ENCODE measurements at places on chromosomes 5 and 9.

DNA sequence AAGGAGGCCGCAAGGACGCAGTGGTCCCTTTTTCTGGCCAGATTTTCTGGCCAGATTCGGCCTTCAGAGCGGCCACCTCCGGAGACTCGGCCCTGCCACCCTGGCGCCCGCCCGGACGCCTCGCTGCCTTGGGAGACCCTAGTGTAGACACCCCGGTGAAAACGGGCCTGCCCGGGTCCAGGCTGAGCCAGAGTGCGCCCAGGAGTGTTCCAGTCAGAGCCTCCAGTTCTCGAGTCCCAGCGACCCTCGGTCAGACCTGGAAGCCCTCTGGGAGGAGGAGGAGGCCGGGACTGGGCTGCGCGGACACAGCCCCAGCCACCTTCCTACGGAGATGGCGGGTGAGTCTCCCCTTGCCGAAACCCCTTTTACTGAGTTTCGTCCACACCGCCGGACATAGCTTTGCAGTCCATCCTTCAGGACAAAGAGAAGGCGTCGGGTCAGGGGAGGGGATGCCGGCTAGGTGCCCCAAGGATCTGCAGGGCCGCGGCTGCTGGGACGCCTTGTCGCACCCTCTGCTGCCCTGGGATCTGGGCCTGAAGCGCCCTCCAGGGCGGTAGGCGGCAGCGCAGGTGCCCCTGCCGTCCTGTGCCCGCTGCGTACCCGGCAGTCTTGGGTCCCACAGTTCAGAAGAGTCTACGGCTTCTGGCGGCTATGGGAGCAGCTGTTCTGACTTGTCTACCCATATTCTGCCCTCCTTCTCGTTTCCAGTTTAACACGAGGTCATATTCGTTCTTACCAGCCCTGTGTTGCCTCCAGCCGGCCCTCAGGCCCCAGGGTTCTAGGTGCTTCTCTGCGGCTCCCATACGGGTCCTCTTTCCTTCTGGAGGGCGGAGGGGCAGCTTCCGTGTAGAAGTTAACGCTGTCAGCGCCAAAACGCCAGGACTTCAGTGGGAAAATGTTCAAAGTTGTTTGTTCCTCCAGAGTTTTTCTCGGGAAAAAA, 1771.7 kb upstream of the CDH9 start:
- no peak for DNase-seq

DNA sequence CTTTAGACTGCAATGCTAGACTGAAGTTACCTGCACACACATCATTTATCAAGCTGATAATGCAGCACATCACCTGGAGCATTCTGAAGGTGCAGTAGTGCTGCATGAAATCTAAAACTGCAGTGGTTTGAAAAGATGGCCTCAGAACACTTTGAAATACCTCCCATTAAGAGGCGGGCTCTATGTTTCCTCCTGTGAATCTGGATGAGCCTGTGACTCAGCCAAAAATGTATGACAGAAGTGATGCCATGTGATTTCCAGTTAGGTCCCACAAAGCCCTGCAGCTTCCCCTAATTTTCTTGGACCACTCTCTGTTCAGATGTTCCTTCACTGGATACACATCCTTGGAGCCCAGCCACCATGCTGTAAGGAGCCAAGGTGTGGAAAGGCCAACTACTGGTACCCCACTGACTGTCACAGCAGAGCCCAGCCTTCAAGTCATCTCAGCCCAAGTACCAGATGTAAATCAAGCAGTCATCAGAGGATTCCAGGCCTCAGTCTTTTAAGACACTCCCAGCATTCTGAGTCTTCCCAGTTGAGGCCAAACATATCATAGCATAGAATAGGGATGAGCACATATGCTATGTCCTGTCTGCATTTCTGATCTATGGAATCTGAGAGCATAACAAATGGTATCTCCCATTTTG, 27.2 kb upstream of the DEPDC1B start:
- DNase-seq: no peak

DNA sequence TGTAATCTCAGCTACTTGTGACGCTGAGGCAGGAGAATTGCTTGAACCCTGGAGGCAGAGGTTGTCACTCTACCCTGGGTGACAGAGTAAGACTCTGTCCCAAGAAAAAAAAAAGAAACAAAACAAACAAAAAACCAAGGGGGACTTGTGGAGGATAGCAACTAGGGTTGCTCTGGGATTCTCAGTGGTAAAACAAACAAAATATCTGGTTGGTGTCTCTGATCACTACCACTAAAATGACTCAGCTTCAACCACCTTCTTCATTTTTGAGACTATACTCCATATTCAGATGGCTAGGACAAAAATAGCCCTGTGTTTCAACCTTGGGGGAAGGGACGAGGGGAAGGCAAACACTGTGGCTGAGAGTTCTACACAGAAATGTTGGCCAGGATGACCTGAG, 110.3 kb downstream of the ARRDC3 start:
- DNase-seq: no peak

GRCh38 chr5:146199176-146199815, 4.1 kb upstream of the RBM27 start:
- DNase-seq: no peak

DNA sequence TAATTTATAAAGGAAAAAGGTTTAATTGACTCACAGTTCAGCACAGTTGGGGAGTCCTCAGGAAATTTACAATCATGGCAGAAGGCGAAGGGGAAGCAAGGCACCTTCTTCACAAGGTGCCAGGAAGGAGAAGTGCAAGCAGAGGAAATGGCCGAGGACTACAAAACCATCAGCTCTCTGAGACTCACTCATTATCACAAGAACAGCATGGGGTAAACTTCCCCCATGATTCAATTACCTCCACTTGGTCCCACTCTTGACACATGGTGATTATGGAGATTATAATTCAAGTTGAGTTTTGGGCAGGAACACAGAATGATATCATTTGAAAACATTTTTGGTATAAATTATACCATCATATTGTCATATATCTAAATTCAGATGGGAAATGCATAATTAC, 934.7 kb downstream of the CDH12 start:
- no peak for DNase-seq

DNA sequence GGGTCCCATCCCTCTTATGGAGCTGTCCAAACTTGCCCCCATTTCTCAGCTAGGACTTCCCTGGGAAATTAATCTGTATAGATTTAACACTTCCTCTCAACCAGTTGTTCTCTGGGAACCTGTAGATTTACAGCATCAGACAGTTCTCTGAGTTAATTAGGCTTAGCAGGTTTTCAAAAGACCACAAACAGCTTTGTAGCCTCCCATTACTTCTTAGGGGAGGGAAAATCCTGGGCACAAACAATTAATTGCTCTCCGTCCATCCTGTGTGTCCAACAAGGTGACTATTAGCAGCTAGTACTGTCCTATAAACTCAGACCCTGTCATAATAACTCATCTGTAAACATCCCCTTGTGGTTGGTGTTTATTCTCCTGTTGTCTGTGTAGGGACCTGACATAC, 197.9 kb downstream of the GOLPH3 start:
- no peak for DNase-seq

- DNase-seq: no peak
Measured at GRCh38 chr9:97970165-97970564, 13.0 kb upstream of the ANP32B start.

DNA sequence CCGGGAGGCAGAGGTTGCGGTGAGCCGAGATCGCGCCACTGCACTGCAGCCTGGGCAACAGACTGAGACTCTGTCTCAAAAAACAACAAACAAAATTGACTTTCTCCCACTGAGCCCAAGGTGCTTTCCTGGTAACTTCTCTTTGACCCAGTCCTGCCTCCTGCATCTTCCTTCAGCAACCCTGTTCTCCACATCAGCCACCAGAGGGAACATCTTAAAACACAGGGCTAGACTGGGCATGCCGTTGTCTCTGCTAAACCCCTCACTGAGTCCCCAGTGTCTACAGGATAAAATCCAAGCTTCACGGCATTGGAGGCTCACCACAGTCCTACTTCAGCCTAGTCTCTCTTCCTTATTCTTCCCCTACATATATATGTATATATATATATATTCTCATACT, 39.8 kb upstream of the KCNMB1 start:
- DNase-seq: no peak

DNA sequence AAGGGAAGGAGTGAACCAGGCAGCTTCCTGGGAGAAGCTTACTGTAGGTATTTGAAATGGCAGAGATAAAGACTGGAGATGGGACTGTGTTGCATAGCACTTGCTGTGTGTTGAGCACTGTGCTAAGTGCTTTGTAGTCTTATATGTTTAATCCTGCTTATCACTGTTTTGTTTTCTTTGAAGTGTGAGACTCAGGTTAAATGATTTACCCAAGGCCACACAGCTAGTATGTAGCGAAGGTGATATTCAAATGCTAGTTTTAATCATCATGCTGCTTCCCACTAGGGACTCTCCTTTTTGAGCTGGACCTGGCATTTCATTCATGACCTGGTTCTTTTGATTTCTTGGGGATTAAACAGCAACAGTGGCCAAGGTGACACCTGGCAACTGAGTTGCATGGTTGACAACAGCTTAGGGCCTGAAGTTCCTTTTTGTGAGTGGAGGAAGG, 35.3 kb upstream of the SPRY4 start:
- no peak for DNase-seq

DNA sequence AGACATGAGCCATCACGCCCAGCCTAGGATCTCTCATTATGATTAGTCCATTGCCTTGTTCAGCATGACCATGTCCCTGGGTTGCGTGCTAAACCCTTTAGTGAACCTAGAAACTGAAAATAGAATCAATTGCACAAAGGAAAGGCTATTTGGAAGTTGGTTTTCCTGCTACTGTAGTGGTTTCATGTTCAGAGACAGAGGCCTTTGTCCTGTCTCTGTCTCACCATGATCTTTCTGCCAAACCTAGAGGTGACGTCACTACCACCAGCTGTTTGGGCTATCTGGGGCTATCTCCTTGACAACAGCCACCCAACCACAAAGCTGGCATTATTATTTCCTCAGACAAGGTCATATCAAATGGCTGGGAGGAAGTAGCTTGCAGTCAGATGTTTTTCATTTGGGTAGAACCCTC, 4.0 kb upstream of the CDK5RAP2 start:
- DNase-seq: no peak

DNA sequence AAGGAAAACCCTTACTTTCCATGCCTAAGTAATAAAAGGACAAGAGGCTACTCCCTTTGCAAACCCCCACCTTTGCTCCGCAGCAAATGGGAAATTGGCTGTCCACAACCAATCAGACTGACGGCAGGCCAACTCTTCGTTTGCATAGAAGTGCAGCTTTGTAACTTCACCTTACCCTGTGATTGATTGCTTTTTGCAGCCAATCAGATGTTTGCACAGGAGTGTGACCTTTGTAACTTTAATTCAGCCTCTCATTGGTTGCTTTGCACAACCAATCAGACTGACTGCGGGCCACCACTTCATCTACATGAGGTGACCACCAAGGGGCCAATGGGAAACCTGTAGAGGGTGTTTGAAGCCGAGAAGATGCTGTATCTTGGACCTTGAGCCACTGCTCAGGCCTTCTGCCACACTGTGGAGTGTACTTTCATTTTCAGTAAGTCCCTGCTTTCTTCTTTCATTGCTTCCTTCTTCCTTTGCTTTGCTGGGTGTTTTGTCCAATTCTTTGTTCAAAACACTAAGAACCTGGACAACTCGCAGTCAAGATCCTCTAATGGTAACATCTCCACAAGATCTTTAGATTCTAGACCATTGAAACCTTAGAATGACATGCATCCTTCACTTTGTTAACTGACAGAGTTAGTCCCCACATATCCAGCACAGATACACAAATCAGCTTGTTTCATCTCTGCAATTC, 51.3 kb upstream of the FREM1 start:
- no peak for DNase-seq

- no peak for DNase-seq
Measured at GRCh38 chr9:129624947-129625346, 1.0 kb upstream of the NTMT1 start.

DNA sequence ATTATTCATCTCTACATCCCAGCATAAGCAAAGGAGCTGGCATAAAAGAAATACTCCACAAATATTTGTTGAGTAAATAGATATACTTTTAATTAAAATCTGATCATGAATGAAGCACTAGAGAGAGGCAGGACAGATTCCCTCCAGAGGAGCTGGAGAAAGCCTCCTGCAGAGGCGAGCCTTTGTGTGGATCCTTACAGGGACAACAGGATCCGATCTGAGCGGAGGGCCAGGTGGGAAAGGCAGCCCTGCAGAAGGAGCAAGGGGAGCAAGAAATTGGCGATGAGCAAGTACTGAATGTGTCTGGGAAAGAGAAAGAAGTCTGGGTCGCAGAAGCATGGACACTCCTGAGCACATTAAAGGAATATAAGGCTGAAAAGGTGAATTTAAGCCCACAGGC, 69.4 kb downstream of the EBF1 start:
- DNase-seq: no peak

DNA sequence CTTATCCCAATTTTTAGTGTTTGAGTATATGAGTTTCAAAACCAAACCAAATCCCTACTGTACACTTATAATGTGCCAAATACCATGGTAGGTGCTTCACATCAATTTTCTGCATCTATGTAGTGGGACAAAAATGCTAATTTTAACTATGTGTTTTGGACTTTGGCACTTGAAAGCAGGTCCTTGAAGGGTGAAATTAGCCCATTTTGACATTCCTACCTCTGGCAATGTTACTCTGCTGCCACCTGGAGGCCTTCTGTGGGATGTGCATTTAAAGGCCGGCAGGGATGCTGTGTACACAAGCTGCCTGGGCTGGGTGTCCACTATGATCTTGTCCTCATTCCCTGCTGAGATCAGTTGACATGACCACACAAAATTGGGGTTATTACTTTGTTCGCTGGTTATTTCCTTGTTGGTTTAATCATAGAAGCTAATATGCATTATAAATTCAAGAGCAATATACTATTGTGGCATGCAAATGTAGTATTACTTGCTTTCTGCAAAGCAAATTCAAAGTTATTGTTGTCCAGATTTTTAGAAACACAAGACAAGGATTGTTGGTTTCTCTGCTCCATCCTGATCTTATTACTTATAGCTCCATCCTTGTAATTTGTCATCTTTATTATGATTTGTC, 166.8 kb downstream of the ARHGEF28 start:
- peak; percentile 36 for DNase-seq

DNA sequence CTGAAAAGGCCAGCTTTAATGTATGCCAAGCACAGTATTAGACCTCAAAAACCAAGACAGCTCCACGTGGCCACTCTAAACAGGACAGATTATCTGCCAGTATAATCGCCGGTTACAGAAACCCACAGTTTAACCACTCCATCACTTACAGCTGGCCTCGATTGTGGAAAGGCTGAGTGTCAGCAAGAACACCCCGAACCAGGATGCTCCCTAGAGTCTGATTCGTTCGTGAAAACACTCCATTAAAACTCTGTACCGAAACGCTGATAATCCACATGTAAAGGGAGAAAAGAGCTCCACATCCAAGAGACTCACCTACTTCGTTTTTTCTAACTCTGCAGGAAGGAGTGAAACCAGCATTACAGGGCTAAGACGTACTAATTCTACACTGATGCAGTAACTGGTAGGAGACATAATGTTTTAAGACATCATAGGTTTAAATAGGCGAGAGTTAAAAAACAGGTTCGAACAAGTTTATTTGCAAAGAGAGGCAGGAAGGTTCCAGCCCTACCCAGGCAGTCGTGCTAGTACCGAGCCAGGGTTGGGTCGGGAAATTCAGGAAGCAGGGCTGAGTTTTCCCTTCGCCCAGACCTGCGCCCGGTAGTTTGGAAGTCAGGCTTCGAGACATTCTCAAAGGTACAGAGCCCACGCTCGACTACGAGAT, 949 bp downstream of the SERINC5 start:
- DNase-seq: no peak

Data from stimulated activated CD4-positive, alpha-beta T cell treated with anti-CD3 and anti-CD28 coated beads, Interleukin-4, amount 100 ng/mL, for 4 hours (primary cell).